ENCODE measurements at places on chromosomes 7 and 10.

GRCh38 chr7:816751-817671 is 15.3 kb upstream of the SUN1 start:
- no peak for DNase-seq

DNA sequence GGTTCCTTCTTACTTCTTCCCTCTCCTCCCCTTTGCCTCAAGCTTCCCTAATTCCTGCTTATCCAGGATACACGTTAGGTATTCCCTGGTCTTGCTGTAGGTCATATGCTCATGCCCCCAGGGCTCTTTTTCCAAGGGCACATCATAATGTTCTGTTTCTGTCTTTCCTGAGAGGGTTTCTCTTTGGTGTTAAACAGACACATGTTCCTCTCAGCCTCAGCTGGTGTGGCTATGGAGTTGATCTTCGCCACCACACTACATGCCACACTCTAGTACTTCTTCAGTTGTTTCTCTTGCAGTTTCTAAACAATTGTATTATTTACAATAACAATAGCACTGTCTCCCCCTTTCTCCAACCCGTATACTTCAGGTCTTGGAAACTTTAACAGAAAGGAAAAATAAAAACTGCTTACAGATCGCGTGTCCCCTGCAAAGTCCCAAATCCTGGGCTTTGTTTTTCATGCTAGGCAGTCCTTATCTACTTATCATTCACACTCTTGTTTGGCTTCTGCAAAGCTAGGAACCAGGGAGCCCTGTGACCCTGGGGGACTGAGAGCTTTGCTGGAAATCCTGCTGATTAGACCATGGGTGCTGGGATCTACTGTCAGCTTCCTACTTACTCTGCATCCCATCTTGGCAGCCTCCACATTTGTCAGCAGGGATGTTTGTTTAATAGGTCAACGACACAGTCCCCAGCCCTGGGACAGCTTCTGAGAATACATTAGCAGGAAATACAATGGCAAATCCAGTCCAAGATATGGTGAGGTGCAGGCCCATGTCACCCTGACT is 193.9 kb upstream of the BMPER start:
- DNase-seq, result no peak

DNA sequence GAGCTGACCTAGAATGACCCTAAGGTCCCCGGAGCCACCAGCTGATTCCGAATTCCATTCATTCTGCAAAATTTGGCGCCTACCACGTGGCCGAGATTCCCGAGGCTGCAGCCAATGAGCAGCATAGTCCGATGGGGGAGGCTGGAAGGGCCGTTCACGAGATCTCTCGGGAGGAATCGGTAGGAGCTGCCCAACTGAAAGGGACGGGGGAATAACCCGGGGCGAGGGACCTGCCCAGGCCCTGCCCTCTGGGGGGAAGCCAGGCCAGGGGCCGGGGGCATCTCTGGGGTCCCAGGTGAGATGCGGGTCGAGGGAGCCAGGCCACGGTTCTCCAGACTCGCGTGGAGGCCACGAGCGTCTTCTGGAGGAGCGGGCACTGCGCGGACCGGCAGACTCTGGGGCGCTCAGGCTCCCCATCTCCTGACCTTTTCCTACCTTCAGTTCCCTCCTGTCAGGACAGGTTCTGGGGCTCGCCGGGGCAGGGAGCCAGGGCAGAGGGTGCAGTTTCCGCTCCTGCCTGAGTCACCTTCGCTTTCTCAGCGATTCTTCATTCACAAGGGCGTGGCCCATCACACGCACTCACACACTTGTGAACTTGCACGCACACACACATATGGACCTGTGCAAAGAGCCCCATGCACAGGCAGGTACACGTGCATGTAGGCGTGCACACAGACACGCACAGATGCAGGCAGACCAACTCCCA is 173.4 kb downstream of the RNF216 start:
- DNase-seq, result no peak

GRCh38 chr10:7998831-7999230 is 55.7 kb upstream of the GATA3 start:
- no peak for DNase-seq

DNA sequence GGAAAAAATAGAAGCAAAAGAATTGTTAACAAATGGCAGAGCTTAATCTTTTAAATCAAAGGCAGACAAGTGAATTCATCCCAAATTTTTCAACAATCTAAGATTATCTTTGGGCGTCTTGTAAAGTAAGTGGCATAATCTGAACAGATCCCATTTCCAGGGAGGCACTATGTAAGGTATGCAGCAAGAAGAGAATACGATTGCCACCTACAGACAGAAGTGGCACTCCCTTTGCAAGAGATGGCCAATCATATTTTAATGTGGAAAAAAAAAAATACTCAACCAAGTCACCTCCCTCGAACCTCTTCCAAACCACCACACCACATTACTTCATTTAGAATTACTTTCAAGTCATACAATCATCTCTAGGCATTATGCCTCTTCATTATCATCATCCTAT is 4.0 kb downstream of the GFRA1 start:
- DNase-seq, result no peak

- DNase-seq, result no peak
Observed at GRCh38 chr10:86954681-86955500, 2.5 kb downstream of the MMRN2 start.

- no peak for DNase-seq
Observed at GRCh38 chr10:91474009-91474408, 63.9 kb downstream of the HECTD2 start.

GRCh38 chr7:30562909-30563308 is 31.8 kb upstream of the GARS1 start:
- DNase-seq, result no peak

DNA sequence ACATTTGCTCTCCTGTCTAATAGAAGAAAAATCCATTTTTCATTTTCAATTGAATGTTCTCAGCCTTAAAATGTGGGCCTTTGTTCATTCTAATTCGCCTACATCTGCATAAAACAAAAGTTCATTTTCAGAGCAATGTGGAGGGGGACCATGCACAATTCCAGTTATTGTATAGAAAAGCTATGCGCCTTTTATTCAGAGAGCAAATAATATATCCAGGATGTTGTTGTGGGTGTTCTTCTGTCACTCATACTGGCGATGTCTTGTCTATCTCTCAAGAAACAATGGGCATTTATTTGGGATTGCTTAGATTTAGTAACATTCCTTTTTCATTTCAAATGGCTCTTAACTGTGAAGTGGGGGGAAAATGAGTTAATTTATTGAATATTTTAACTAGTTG is 56.4 kb downstream of the KIF5B start:
- DNase-seq, result no peak

DNA sequence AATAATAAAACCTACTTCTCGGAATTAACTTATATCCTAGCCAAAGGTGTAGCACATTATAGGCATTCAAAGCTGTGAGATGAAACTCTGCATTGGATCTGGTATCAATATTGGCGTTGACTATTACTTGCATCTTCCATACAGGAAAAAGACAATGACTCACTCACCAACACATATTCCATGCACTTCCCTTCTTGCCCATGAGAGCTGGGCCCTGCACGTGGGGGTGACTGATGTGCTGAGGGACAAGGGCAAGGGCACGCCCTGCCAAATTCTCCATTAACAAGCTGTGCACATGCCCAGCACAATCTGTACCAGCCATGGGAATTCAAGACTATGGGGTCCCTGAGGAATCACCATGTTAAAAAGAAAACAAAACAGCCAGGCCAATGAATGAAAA is 188.1 kb upstream of the PDE1C start:
- DNase-seq, result no peak

Data from AG09309 (cell line).